ENCODE measurements at places on chromosomes 7 and 10.

DNA sequence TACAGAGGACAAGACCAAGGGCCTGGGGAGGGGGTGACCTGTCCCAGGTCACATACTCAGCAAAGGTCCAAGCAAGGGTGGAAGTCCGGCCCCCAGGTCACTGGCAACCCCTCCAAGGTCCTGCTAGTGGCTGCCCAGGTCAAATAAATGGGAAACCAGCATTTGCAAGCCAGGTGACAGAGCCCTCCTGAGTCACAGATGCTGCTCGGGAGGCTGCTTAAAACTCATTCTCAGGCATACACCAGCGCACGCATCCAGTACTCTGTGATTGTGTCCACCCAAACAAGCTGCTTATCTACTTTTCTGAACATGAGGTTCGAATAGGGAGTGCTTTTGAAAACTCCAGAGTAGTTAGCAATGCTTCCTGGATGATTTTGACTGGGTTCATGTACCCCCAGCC is 130.6 kb downstream of the TAX1BP1 start:
- no peak for DNase-seq

DNA sequence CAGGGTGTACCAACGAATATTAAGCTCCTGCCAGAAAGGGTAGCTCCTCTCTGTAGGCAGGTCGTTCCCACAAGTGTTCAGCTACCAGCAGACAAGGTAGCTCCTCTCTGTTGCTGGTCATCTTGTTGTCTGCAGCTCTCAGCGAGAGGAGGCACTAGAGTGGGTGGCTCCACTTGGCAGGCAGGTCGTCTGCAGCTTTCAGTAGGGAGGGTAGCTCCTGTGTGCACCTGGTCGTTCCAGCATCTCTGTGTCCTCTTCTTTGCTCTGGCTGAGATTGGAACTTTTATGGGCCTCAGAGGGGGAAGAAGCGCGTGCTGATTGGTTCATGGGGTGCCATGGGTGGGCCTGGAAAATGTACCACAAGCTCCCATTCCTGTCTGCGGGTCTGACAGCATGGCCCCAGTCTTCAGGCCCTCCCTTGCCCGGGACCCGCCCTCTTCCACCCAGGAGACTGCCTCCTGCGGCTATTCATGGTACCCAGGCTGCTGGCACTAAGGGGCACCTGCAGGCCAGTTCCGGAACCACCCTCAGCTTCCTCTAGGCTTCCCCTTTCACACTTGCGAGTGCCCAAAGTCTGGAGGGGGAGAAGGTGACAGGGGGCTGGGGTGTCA is 63.9 kb upstream of the CACNA2D1 start:
- no peak for DNase-seq

DNA sequence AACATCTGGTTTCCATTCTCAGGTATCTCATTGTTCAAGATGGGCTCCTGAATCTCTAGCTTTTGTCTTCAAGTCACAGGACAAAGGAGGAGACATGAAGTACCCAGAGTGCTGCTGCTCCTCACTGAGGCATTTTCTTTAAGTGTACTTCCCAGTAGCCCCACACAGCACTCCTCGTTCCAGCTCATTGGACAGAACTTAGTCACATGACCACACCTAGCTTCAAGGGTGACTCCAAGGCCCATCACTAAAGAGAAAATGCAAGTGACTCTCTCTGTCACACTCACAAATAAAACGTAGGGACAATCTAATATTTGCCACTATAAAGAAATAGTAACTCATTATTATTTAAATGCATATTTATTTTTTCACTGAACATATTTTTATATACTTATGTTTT is 58.3 kb upstream of the NEUROD6 start:
- no peak for DNase-seq

GRCh38 chr10:69504576-69505250 is 53.4 kb downstream of the TSPAN15 start:
- no peak for DNase-seq

GRCh38 chr7:93367254-93367653 is 135.1 kb downstream of the VPS50 start:
- DNase-seq, result no peak

DNA sequence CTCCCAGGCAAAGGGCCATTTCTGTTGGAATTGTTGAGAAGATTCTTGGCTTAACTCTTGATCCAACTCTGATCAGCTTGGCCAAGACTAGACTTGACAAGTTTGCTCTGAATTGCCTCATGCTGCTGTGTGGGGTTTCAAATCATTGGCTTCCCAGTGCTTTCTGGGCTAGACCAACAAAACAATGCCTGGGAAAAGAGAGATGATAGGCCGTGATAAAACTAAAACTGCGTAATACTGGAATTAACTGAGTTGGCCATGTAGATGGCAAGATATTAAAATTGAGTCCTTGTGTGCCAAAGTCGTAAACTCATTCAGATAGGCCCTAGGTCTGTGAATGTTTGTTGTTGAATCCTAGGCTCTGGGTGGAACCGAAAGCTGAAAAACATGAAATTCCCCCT is 222.6 kb downstream of the MGMT start:
- no peak for DNase-seq

- DNase-seq, result peak; percentile 83
Measured at GRCh38 chr7:107659666-107660065, 962 bp upstream of the SLC26A4 start.

DNA sequence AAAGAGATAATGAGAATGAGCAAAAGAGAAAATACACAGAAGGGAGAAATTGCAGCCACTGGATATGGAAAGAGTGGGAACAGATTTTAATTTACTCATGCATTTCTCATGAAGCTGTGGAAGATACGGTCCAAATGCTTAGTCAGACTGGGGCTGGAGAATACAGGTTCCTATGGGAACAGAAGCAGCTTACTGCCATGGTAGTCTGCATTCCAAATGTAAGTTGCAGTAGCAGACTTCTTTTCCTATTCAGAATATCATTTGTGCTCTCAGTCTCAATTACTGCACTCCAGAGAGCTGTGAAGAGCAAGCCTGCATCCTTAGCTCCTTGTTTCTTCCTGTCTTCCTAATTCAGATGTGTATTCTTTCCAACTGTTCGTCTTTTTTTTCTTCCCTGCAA is 190.8 kb upstream of the TMEM196 start:
- DNase-seq, result peak; percentile 5

GRCh38 chr10:11875494-11876281 is 52.5 kb downstream of the PROSER2 start:
- peak; percentile 96 for DNase-seq

- no peak for DNase-seq
Measured at GRCh38 chr7:55099821-55100543, 81.2 kb downstream of the EGFR start.

DNA sequence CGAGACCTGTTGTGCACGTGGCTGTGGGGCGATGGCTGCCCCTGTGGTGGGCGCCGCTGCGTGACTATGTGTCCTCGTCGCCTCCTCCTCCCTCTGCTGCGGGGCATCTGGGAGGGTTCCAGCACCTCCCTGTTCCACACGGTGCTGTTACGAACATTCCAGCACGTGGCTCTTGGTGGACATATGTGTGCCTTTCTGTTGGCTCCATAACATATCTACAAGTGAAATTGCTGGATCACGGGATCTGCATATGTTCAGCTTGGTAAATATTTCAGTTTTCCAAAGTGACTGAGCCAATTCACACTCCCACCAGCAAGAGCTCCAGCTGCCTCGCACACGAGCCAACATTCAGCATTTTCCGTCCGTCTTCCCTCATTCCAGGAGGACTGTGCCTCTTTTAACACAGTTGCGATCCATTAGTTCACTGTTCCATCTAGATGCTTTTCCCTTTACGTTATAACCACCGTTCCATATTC is 25.1 kb downstream of the SNX8 start:
- no peak for DNase-seq

- no peak for DNase-seq
Measured at GRCh38 chr10:101959346-101959916, 96.5 kb downstream of the ARMH3 start.

- DNase-seq, result no peak
Measured at GRCh38 chr10:102200751-102201640, 25.1 kb upstream of the ELOVL3 start.

DNA sequence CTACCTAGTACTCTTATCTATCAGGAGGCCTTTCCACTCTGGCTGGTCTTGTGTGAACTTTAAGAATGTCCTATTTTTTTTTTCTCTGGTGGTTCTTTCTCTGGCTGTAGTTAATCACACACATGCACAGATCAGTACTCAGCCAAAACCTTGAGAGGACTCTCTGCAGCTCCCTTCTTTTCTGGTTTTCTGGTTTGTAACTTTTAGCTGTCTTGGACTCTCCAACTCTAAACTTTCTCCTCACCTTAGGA is 54.9 kb upstream of the HELLS start:
- no peak for DNase-seq

DNA sequence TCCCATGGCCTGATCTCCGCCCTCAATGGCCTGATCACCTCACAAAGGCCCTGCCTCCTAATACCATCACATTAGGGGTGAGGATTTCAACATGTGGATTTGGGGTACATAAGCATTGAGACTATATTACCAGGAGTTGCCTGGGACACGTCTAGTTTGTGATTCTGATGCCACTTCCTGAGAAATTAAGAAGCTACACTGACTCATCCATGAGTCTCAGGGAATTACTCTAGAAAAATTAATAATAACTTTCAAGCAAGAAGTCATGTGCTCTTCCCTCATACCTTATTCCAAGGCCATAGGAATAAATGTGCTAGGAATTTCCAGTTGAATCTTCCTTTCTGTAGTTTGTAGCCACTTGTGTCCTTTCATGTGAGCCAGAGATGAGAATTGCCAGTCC is 519.3 kb upstream of the MKI67 start:
- no peak for DNase-seq

GRCh38 chr10:31605861-31606525 is 287.0 kb downstream of the ZEB1 start:
- no peak for DNase-seq

DNA sequence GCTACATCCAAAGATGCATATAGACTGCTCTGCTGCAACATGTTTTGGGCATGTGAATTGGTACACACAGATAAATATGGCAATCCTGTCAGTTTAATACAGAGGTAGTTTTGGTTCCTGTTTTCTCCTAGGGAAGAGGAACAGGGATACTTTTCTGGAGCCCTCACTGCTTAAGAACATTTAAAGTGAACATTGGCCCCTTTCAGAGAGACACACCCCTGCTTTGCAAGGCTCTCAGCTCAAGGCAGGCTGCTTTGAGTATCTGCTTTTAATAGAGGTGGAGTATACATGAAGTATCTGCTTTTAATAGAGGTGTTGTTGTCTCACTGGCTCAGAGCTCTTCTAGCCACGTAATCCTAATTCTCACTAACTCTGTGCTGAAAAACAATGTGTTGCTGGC is 38.9 kb downstream of the CYP51A1 start:
- no peak for DNase-seq

DNA sequence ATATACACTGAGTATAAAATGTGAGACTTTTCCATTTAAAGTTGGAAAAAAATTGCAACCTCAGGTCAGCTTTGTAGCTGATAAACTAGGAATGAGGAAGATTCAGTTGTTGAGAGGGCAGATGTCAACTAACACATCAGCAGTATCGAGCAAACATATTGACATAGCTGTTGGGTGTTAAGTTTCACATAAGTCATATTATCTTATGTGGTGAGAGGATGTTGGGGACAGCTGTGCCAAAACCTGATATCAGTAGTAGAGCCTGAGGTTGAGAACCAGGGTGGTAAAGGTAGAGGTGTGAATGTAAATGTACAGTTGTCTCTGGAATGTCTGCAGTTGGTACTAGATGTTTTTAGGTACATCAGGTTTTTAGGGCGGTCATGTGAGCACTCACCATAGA is 5.0 kb downstream of the ZRANB1 start:
- DNase-seq, result no peak

DNA sequence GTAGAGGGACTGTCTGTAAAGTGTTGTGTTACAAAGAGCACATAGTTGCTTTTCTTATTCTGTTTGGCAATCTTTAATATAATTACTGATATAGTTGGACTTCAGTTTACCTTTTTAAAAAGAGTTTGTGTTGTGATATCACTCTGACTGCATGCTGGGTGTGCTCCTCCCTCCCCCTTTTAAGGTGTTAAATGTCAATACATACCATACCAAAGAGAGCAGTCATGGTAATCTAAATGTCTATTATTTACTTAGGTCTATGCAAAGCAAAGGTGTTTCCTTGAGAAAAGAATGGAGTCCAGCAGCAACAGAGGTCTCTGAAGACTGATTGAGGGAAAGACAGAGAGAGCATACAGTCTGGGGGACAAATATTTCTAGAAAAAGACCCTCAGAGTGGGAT is 275.1 kb upstream of the NRP1 start:
- DNase-seq, result peak; percentile 80

DNA sequence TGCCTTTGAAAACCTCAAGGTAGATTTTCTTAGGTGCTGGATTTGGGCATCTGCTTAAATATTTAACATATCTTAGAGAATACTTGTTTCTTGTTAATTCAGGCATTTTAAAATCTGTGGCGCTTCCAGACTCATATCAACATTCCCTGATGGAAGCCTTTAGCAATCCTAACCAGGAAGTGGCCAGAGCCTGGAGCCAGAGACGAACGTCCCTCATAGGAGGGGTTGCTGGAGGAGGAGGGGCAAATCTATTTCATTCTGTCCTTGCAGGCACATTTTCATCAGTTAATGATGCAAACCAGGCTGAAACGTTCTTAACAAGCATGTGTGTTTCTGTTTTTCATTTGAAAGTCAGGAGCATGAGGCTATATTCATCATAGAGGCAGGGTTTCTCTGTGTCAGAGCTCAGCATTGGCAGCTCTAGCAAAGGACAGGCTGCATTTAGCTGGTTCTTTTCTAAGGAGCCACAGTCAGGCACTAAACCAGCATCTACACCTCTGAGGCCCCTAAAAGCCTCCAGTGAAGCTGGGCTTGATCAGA is 17.8 kb upstream of the IFIT2 start:
- peak; percentile 41 for DNase-seq

- no peak for DNase-seq
Measured at GRCh38 chr10:97887399-97887798, 37.8 kb downstream of the GOLGA7B start.

GRCh38 chr7:102454468-102454867 is 10.2 kb downstream of the ALKBH4 start:
- DNase-seq, result no peak

DNA sequence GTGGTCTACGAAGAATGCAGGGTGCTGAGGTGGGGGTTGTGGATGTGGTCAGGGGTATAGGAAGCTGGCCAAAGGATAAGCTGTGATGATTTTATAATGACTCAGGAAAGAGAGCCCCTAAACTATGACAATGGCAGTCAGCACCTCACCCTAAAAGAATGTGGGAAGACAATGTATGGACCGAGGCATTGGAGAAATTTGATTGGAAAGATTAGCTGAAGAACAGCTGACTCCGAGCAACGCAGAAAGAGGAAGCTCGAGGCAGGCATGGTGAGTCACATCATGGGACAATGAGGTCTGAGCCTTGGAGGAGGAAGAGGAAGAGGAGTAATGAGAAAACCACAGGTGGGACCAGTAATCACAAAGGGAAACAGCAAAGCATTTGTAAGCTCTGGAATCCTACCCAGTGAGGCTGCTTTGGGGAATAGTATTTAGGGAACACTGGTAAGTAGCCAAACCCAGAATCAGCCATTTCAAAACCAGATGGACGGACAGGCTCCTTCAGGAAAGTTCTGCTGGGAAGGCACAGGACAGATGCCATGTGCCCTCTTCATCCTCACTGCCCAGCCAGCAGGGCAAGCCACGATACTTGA is 295.4 kb downstream of the PRPF18 start:
- peak; percentile 89 for DNase-seq

- DNase-seq, result no peak
Measured at GRCh38 chr7:45065031-45065995, 23.5 kb downstream of the NACAD start.
